Activated naive CD4-positive, alpha-beta T cell (primary cell): ENCODE measurements at places on chromosomes 2 and 18.

DNA sequence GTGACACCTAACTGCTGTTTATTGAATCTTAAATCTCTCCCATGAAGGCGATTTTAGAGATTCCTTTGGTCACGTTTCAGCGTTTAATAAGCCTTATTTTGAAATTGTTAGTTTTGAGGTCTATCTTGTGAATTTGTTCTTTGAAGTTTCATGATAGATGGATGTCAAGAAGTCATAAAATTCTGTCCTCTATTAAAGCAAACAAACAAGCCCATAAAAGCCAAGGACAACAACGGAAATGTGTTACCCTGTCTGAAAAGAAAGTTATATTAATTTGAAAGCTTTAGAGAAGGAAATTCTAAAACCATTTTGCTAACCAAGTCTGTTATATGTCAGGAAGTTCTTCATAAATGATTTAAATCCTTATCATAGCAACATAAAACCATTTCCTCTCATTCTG is 7.0 kb upstream of the CAVIN2 start:
- no peak for DNase-seq

GRCh38 chr18:60649842-60650536 is 277.4 kb upstream of the MC4R start:
- DNase-seq: no peak

GRCh38 chr2:43685357-43685756 is 9.1 kb upstream of the C1GALT1C1L start:
- no peak for DNase-seq

DNA sequence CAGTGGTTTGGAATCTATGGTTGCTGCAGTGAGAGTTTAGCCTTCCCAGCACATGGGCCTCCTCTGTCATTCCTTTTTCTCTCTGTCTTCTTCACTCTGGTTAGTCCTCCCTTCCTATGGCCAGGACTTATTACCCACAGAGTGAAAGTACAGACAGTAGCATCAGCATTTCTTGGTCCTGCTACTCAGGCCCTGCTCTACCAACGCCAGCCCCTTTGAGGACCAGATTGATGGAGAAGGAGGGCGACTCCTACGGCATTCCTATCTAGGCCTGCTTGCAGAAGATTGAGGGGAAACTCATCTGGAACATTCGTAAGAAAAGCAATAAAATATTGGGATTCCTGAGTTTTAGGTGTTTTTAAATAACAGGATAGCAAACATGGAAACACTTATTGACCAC is 43.5 kb downstream of the BMP10 start:
- DNase-seq: no peak

DNA sequence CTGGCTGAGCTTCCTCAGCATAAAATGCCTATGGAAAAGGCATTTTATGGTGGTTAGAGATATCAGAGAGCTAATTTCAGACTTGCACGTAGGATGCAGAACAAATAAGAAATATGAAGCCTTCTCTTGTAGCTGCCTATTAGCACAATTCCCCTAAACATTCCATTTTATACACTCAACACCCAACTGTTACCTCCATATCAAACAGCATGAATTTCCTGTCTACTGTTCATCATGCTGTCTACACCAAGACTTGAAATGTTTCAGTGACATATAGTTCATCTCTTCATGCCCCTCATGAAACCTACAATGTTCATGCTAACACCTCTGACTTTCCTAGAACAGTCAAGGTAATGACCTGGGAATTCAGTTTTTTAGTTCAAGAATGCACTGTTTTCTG is 249.9 kb downstream of the PIEZO2 start:
- no peak for DNase-seq

- no peak for DNase-seq
These were observed 69.3 kb downstream of the MARCO start for GRCh38 chr2:119011162-119011909.

- DNase-seq: no peak
These were observed 1.4 kb upstream of the ACTG2 start for GRCh38 chr2:73891276-73891901.

- DNase-seq: no peak
These were observed 188.9 kb downstream of the C1D start for GRCh38 chr2:67873916-67874315.

GRCh38 chr18:8800445-8800844 is 95.1 kb downstream of the MTCL1 start:
- no peak for DNase-seq

- no peak for DNase-seq
These were observed 20.3 kb downstream of the NRP2 start for GRCh38 chr2:205702576-205702975.

- no peak for DNase-seq
These were observed 7.2 kb downstream of the SLC30A6 start for GRCh38 chr2:32172870-32173269.
